NAMALWA (cell line): ENCODE measurements at places on chromosomes 5 and 9.
A peak's percentile ranks its signal among the peaks of the same experiment; 100 is the strongest.

GRCh38 chr5:157252711-157253465, 13.0 kb upstream of the CYFIP2 start:
- peak; percentile 64 for DNase-seq

- DNase-seq, result no peak
Measured at GRCh38 chr5:5667136-5667554, 244.7 kb downstream of the ICE1 start.

DNA sequence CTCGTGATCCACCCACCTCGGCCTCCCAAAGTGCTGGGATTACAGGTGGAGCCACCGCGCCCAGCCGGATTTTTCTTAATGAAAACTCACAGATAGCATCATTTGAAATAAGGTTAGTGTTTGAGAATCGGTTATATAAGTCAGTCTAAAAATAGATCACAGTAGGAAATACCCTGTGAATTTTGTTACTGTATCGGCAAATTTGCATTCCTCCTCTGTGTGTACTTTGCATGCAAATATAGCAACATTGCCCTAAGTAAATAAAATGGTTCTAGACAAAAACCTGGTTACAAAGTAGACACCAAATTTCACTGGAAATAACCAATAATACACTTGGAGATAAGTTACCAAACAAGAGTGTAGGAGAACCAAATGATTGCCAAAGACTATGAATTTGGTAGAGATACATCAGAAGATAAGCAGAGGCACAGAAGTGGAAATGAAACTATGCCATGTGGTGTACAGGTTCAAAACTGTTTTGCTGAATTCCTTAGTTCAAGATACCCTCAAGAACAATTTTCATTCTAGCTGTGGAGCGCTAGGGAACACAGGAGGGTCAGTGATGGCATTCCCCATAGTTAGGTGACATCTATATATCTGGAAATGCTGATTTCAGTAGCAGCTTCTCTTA, 58.1 kb downstream of the ICE1 start:
- DNase-seq, result no peak

- no peak for DNase-seq
Measured at GRCh38 chr5:40518485-40518917, 161.2 kb upstream of the PTGER4 start.

GRCh38 chr9:131976157-131977108, 103.2 kb downstream of the MED27 start:
- DNase-seq, result no peak

DNA sequence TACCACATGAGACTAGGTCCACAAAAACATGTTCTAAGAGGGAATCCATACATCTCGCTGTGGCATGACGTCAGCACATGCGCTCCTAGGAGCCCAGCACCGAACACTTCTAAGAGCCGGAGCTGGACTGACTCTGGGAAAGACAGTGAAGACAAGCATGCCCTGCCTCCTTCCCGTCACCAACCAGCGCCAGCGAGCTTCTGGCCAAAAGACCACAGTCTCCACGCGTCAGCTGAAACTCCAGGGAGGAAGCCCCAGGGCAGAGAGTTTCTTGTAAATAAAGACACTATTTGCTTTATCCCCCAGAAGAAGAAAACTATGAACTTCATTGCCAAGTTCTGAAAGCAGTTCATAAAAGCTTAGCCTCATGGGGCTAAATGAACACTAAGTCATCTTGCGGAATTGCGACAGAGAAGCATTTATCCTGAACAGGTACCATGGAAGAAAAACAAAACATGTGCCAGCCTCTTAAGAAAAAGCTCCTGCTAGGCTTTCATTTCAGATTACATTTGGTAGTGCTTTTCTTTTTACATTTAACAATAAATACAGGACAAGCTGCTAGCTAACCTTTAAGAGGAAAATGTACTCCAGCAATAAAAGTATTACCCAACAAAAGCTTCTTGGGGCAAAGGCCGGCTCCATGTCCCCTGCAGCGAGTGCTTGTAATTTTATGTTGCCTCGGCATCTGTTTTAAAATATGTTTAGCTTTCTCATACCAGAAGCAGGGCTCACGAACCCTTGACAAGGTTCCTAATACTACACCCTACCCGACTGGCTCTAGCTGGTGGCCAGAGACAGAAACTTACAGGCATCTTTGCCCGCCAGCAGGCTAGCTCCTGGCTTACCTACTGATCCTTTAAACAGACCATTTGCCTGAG, 96.5 kb downstream of the PRRT1B start:
- DNase-seq, result no peak

- no peak for DNase-seq
Measured at GRCh38 chr5:107478068-107478641, 192.6 kb downstream of the EFNA5 start.

DNA sequence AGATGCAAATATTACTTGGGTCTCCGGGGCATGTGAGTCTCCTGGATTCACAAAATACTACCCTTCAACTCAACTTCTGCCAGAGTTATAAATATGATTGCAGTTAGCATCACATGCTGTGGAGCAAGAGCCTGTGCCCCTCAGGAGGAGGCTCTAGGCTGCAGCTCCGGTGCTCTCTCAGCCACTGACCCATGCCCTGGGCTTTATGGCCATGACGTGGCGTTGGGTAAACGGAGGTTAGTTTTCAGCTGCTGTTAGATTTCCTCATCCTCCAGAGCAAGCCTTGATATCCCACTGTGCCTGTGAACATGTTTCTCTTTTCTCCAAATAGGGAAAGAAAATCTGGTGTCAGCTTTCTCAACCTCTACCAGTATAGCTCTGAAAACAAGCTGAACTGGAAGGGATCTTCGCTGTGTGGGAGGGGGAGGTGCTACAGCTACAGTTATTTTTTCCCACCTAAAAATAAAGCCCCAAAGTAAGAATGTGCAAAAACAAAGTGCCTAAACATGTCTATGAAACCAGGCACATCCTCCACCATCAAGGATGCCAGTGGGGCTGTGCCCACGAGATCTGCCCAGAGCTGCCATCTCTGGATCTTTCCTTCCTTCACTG, 124.4 kb upstream of the GPR151 start:
- DNase-seq, result no peak

DNA sequence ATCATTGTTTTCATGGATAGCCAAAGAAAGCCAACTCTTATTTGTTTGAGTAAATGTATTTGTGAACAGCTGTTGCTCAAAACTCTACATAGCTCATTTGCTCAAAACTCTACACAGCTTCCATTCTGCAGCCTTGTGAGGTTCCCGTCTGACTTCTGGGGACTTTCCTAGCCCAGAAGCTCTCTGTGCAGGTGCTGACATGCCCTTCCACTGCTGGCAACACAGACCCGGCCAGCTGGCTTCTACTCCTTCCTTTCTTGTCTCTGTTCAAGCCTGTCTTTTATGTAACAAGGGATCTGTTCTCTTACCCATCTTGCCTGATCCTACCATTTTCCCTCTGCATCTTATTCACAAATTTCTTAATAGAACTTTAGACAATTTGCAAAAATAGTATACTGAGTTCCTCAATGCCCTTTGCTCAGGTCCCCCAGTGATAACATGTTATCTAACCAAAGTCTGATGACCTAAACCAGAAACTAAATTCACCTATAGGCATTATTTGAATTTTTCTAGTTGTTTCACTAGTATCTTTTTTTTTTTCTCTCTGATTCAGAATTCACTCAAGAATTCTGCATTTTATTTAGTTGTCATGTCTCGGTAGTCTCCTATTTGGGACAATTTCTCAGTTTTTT, 556.5 kb upstream of the SEMA6A start:
- DNase-seq, result peak; percentile 68

GRCh38 chr9:129866394-129867135, 31.3 kb downstream of the USP20 start:
- DNase-seq, result no peak

DNA sequence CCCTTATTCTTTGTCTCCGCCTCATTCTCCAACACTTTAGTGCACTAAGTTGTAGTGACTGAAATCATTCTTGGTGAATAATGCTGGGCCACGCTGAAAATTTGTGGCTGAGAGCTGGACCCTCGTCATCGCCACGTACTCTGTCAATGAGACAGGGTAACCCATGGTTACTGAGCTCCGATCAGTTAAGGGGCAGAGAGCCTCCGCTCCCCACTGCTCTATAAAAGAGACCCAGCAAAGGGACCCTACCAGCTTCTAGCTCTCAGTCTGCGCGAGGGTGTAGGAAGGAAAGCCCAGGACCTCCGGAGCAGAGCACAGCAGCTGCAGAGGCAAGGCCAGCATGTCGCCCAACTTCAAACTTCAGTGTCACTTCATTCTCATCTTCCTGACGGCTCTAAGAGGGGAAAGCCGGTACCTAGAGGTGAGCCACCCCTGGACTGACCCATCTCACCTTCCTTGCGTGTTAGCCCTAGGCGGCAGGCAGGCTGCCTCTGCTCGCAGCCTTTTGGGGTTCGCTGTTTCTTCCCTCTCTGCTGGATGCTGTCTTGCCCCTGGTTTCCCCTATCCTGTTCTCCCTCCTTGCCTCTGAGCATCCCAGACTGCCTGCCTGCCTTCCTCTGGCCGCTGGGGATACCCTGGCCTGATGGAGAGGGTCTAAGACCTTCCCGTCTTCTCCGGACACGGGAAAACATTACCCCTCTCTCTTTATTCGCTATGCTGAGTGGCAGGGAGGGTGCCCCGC, at the start of gene CRHBP:
TSS of gene CRHBP (plus strand) at position 251 of the 742 bp plus-strand sequence. CDS start at position 341, 90 bp downstream.
- no peak for DNase-seq

DNA sequence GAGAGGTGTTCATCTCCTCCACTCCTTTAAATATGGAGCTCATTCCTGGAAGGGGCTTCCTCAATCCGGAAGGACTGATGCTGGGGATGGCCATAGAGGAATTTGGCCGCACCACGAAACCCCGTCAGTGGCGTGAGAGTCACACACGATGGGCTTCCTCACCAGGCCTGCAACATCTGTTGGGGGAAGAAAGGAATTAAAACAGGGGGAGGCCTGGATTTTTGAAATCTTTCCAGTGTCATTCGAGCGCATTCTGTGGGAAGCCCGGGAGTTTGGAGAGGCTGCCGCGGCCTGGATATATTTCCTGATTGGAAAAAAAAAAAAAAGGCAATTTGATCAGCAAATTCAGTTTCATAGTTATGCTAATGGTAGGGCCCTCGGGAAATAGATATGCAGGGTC, 76.3 kb upstream of the ORM1 start:
- no peak for DNase-seq

DNA sequence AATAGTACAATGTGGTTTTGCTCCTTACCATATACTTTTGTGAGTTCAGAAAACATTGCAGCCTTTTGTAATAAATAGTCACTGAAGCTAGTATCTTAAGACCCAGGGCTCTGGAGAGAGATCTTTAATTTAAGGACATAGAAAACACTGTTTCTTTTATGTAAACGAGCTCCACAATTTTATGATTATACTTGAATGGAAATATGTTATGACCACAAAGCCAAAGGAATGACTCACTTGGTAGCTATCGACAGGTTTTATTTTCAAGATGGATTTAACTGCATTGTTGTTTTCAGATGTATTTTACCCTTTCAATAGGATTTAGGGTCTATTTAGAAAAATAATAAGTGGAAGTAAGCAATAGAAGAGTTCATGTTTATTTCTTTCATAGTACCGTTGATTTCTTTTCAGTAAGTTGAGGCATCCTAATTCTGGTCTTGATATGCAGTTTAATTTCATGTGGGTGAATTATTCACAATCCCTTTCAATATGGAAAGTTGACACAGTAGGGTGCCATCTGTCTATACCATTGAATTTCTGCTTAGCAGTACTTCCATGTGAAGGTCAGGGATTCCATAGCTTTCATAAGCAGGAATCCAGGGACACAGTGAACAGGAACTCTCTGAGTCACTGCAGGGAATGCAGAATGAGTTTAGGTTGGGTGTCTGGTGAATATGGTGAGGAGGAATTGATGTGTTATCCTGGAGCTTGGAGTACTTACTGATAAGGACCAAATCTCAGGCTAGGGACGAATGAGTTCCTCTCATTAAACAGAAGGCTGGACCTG, 157.6 kb downstream of the CD180 start:
- DNase-seq, result no peak

DNA sequence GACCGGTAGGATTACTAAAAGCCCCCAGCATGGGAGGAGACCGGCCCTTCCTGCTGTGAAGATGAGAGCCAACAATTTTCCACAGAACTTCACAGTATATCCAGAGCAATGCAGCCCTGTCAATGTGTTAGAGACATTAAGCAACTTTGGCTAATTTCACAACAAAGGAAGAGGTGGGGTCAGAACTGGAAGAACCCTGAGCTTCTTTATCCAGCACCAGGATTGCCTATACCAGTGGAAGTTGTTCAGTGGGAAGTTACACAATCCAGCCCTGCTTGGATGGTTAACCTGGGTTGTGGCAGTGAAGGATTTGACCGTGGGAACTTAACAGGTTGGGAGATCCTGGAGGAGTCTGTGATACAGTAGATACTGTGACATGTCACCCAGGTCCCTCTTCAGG, 197.0 kb downstream of the FBN2 start:
- DNase-seq, result no peak

- DNase-seq, result peak; percentile 11
Measured at GRCh38 chr5:168874713-168875380, 295.7 kb upstream of the PANK3 start.

GRCh38 chr9:121608168-121608853, 43.1 kb upstream of the DAB2IP start:
- no peak for DNase-seq

DNA sequence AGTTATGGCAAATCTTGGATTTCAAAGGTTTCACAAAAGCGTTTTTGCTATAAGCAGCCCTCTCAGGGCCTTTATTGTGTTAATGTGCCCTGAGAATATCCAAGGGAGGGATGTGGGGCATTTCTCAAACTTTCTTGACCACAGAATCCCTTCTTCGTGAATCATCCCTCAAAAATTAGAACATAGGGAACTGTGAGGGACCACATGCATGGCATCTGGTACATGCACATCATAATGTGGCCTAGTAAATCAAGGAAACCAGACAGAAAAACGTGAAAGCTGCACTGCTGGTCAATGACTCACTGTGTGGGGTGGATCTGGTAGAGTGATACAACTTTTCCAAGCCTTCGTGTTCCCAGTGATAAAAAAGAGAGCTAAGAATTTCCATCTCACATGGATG, 22.4 kb downstream of the DDX31 start:
- DNase-seq, result no peak

DNA sequence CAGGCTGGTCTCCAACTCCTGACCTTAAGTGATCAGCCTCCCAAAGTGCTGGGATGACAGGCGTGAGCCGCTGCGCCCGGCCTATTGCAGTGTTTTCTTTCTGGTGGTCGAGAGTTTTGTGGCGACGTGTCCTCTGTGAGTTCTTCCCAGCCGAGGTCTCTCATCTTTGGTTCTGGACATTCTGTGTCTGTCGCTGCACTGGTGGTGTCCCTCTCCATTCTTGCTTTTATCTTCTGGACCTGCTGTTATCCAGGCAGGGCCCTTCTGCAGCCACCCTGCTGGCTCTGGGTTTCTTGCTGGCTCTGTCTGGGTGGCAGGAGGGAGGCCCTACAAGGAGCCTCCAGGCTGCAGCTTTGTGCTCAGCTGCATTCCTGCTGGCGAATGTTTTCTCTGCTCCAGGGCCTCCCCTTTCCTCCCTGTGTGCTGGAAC, 49.1 kb upstream of the EXOC3 start:
- DNase-seq, result no peak

DNA sequence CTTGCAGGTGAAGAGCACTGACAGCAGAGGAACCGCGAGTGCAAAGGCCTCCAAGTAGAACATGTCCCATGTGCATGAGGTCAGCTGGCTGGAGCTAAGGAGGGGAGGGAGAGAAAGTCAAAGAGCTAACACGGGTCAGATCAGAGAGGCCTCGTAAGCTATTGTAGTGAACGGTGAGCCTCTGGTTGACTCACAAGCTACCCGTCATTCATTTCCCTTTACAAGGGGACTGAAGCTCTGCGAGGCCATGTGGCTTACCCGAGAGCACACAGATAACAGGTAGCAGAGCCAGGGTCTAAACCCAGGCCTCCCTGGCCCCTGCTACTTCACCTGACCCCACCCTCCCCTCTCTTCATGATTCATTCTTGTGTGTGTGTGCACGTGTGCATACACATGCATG, 152.7 kb upstream of the ADRA1B start:
- no peak for DNase-seq
